ENCODE measurements at places on chromosomes 16 and 17.

- no peak for DNase-seq
These were observed 21.4 kb downstream of the ADAM11 start for GRCh38 chr17:44780161-44780560.

DNA sequence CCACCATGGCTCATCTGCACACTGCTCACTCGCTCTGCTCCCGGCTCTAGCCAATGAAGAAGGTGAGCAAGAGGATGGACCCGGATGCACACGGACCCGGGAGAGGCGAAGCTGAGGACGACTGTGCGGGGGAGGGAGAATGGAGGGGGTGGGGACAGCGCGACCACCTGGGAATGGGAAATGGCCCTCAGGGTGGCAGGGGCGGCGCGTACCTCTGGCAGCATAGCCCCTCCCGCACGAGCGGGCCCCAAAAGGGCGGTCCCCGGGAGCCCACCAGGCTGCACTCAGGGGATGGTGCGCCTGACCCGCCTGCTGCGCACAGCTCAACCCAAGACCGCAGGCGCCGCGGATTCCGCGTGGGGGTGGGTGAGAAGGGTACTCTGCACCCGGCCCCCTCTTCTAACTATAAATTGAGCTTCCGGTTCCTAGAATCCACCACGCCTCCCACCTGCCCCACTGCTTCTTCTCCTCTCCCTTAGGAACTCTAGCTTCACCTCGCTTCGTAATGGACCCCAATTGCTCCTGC lies 6.1 kb downstream of the MT1H start:
- DNase-seq, result no peak

- DNase-seq, result no peak
These were observed 89.9 kb downstream of the IRF8 start for GRCh38 chr16:85988723-85989313.

DNA sequence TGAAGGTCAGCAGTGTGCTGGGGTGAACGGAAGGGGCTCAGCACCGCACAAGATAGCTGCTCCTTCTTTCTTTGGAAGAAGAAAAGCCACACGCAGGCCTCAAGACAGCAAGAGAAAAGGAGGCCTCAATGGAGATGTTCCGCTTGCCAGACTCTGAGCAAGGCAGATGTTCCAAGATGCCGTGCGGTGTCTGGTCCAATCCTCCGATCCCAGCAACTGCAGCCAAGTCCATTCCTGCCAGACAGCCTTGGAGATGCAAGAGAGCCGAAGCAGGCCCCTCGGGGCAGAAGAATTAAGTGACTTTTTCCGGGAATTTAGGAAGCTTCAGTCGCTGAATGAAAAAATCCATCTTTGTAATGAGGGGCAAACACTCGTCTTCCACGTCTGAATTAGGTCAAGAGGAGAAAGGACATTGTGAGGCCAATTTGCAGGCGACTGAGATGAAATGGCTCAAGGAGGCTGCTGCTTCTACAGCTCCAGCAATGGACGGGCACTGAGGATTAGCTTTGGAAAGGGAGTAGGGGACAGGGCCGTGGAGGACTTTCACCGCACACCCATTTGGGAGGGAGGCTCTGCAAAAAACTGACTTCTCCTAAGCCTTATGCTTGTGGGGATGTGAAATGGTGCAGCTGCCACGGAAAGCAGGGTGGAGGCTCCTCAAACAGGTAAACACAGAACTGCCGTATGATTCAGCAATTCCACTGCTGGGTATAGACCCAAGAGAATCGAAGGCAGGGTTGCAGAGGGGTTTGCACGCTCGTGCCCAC lies 44.7 kb downstream of the RPH3AL start:
- DNase-seq, result peak; percentile 80

DNA sequence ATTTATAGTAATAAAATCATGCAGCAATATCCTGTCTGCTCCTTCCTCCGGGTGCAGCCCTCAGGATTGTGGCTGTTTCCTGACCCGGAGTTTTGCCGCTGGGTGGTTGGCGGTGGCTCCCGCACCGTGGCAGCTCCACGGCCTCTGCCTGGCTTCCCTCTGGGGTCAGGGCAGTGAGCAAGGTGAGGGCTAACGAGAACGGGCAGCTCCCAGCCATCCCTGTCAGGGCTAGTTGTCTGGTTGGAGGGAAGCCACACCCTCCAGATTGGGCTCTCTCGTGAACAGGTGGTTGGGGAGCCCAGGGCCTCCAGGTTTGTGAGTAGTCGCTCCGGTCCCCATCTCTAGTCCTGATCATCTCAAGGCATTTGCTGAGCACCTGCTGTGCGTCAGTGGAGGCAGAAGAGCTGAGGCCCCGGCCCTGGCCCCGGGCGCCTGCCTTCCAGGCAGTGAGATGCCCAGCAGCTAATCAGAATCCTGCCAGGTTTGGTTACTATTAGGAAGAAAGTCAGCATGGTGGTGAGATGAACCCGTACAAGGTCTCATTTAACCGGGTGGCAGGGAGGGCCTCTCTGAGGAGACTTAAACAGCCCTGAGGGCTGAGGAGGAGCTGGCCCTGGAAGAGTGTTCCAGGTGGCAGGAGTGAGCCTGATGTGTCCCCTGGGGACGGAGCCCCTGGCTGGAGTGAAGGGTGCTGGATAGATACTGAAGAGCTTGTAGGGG lies 2.3 kb upstream of the NUDT16L1 start:
- DNase-seq, result no peak

DNA sequence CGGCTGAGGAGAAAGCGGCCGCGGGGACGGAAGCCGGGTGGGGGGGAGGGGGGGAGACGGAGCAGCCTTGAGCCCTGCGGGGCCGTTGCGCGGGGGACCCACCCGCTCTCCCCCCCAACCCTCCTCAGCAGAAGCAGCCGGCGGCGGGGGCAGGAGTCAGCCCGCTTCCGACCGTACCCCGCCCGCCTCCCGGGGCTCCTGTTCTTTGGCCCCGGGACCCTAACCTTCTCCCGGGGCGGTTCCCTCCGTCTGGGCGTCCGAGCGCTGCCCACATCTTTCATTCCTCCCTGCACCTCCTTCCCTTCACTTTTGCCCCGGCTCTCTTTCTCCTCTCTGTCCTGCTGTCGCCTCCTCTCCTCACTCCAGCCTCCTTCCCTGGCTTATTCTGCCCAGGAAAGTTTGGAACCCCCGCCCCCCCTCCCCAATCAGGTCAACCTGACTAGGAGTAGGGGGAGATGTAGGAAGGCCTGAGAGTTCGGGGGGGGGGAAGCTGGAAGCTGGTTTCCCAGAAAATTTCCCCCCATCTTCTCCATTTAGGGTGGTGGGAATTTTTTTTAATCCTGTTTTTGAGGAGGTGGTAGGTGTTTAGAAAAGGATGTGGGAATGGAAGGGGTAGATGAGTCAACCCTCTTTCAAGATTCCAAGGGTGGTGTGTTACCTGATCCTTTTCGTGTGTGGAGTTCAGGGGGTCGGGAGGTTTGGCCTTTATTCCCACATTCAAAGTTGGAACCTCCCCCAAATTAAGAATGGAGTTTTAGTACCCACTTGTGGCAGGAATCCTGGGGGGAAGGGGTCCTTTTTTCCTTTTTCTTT lies 427 bp upstream of the NLK start:
- DNase-seq, result no peak

- no peak for DNase-seq
These were observed 775 bp upstream of the PAGR1 start for GRCh38 chr16:29815032-29815721.

- DNase-seq, result no peak
These were observed 139.6 kb downstream of the HS3ST3A1 start for GRCh38 chr17:13462146-13462545.

GRCh38 chr17:9292561-9292941 lies 271.2 kb downstream of the NTN1 start:
- no peak for DNase-seq

DNA sequence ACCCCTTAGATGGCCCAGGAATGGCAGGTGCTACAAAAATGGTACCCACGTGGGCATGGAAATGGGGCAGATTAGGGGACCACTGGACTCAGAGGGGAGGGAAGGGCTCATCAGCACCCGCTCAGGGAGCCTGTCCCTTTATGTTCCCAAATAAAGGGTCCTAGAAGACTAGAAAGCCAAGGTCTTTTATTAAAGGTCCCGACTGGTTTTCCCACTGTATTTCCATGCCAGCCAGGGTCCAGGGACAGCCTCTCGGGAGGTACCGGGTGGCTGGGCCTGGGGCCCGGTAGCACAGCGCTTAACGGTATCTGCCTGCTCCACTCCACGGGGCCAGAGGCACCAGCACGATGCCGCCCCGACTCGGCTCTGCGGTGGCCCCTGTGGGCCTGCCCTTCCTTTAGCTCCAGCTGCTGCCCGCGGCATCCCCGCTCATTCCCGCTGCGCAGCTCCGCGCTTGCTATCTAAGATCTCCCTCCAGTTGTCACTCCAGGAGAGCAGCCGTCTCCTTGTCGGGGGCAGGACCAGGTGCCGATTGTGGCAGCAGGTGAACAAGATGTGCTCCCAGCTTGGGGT lies 1.4 kb downstream of the NT5C start:
- no peak for DNase-seq

DNA sequence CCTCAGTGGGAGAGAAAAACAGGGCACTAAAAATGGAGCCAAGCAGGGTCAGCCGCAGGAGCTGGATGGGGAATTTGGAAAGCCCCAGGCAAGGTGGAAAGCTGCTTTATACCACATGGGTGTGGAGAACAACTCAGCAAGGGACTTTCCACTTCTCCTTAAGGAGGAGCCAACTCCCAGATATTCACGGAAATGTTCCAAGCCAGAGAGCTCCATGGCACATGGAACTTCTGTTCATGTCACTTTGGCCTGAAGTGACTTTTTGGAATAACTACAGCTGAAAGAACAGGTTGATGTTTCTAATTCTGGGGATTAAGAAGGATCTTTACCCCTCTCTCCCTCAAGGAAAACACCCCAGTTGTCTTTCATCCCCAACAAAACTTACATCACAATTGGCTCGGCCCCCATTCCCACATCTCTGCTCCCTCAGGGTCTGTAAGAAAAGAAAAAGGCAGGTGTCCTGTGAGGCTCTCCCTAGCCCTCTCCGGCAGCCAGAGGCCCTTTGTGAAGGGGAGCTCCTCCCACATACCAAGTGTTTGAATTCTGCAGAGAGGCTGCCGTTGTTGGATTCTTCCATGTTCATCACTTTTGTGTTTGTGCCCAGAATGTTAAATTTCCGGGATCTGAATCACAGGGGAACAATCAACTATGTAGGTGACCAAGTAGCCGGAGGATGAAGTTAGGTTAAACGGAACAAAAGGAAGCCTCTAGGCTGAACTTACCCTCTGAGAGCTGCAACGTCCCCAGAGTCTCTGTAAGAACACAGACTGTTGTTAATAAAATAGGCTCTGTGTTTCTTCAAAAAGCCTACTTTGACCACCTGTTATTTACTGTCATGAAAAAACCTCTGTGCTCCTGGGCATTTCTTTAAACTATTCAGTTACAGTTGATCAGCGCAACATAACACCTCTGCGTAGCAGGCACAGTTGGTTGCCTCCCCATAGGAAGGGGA lies 41.0 kb downstream of the STAT5A start:
- peak; percentile 29 for DNase-seq

- peak; percentile 43 for DNase-seq
These were observed 496 bp downstream of the TOX3 start for GRCh38 chr16:52546291-52547003.

DNA sequence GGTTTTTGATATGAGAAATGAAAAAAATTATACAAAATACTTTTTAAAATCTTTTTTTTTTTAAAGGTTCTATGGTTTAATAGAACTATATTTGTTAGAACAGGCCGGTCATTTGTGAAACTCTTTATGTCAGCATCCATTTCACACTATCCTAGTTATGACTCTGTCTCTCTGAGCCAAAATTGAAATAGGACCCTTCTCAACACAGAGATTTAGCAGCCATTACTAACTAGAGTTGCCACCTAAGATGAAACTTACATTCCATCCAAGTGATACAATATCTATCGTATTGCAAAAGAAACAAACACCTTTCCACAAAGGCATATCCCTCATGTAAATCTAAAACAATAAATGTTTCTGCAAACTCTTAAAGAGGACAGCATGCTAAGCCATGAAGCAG lies 249.8 kb downstream of the CDH11 start:
- DNase-seq, result no peak

- DNase-seq, result peak; percentile 78
These were observed 1.3 kb downstream of the UBE2G1 start for GRCh38 chr17:4365103-4365627.

- DNase-seq, result no peak
These were observed 239.8 kb upstream of the CCL2 start for GRCh38 chr17:34015253-34015652.
